NCI-H446 (cell line): ENCODE measurements at places on chromosomes 11 and 22.

DNA sequence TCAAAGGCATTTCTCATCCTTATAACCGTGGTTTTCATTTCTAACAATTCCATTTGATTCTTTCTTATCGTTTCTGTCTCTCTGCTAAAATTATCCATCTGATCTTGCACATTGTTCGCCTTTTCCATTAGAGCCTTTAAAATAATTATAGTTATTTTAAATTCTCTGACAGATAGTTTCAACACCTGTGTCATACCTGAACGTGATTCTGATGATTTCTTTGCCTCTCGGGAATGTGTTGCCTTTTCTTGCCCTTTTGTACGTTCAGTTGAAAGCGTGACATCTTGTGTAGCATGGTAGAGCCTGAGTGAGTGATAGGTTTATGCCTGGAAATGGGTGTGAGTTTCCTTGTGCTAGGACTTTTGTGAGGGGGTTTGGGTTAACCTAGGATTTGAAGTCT is 121.5 kb upstream of the NARS2 start:
- no peak for DNase-seq

- no peak for DNase-seq
Observed at GRCh38 chr11:71129624-71130023, 122.8 kb downstream of the SHANK2 start.

- peak; percentile 37 for DNase-seq
Observed at GRCh38 chr22:42294034-42294985, 23.9 kb upstream of the TCF20 start.

DNA sequence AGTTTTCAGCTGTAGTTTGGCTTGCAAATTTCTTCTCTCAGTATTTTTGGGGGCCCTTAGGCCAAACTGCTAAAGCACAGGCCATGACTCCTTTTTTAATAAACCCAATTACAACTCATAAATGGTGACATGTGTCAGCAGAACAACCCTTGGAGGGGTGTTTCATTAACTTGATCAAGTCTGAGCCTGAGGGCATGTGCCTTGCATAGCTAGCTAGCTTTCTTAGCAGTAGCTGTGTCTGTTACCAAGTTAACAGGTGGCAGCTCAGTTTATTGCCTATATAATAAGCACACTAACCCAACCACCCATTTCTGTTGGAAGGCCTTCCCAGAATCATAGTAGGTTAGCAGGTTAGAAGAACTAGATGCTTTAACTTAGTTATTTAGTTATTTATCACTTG is 950.3 kb upstream of the CCDC90B start:
- DNase-seq = no peak

GRCh38 chr11:32334822-32335221 is 100.5 kb downstream of the WT1 start:
- DNase-seq = peak; percentile 12

- DNase-seq = no peak
Observed at GRCh38 chr11:1234771-1235305, 12.0 kb downstream of the MUC5B start.
